Fibroblast of skin of right biceps (primary cell): ENCODE measurements at places on chromosomes 4 and X.

DNA sequence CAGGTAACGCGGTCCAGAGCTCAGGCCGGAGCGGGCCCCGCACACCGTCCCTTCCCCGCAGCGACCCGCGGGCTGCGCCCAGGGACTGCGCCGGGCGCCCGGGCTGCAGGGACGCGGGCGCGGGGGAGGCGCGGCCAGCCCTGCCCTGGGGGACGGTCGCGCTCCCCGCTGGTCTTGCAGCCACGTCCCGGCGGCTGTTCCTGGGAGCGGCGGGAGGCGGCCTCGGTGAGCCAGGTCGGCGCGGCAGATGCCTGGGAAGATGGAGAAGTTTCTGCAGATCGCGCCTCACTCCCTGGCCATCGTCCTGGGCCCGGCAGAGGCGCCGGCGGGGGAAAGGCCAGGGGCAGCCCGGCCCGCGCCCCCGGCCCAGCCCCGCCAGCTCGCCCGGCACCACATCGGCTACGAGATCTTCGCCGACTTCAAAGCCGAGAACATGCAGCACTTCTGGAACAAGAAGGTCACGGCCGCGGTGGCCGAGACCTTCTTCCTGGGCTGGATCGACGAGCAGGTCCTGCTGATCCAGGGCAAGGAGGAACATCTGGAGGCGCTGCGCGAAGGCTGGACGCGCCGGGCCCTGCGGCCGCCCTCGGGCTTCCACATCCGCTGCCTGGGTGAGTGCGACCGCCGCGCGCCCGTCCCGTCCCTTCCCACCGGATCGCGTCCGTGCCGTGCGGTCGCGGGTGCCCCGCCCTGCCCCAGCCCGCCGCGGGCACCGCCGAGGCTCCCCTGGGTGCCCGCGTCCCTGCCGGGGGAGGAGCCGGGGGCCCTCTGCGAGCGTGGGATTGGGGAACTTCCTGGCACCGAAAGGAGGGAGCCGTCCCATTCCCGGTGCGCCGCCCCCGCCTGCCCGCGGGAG, 107.4 kb upstream of the STOX2 start:
- no peak for DNase-seq

GRCh38 chr4:46270986-46271596, 118.8 kb downstream of the GABRA2 start:
- DNase-seq, result peak; percentile 16

- peak; percentile 0 for DNase-seq
Observed at GRCh38 chrX:51456814-51457213, 39.6 kb downstream of the NUDT11 start.

DNA sequence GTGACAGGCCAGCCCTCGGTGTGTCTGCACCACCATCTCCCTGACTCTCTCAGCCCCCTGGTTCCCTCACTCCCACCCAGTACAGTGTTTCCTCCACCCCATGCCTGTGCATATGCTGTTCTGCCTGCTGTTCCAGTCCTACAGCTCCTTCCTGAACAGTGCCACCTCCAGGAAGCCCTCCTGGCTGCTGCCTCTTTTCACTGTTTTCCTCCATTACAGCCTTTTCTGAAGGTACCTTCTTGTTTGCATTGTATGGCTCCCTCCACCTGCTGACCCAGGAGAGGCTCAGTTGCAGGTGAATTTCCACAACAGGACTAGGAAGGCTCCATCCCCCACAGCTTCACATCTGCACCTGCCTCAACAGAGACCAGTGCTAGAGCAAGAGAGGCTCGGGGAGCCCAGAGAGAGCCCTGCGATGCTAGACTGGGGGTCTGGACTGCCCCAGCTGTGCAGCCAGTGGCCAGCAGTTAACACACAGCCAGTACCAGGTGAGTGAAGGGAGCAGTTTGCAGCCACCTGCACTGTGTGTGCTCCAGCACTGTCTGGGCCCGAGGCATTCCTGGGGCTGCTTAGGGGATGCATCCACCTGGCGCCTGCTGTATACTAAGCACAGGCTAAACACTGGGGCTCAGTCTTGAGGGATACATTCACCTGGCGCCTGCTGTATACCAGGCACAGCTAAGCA, 92.0 kb downstream of the ADRA2C start:
- no peak for DNase-seq

- peak; percentile 83 for DNase-seq
Observed at GRCh38 chr4:151990201-151990600, 229.4 kb upstream of the GATB start.

- peak; percentile 40 for DNase-seq
Observed at GRCh38 chrX:70033348-70034051, 16.2 kb downstream of the AWAT2 start.

GRCh38 chr4:147299205-147299604, 181.7 kb upstream of the EDNRA start:
- no peak for DNase-seq

GRCh38 chr4:26362745-26363439, 42.1 kb downstream of the RBPJ start:
- DNase-seq, result peak; percentile 65

GRCh38 chr4:38902695-38903094, 35.1 kb downstream of the FAM114A1 start:
- DNase-seq, result peak; percentile 21

- no peak for DNase-seq
Observed at GRCh38 chrX:53656845-53657244, 29.7 kb downstream of the HUWE1 start.

GRCh38 chrX:96692890-96693289, 8.2 kb downstream of the DIAPH2 start:
- no peak for DNase-seq

GRCh38 chr4:65050786-65051185, 619.5 kb downstream of the EPHA5 start:
- no peak for DNase-seq

GRCh38 chr4:131388277-131388676, 1760.8 kb upstream of the PCDH10 start:
- no peak for DNase-seq

DNA sequence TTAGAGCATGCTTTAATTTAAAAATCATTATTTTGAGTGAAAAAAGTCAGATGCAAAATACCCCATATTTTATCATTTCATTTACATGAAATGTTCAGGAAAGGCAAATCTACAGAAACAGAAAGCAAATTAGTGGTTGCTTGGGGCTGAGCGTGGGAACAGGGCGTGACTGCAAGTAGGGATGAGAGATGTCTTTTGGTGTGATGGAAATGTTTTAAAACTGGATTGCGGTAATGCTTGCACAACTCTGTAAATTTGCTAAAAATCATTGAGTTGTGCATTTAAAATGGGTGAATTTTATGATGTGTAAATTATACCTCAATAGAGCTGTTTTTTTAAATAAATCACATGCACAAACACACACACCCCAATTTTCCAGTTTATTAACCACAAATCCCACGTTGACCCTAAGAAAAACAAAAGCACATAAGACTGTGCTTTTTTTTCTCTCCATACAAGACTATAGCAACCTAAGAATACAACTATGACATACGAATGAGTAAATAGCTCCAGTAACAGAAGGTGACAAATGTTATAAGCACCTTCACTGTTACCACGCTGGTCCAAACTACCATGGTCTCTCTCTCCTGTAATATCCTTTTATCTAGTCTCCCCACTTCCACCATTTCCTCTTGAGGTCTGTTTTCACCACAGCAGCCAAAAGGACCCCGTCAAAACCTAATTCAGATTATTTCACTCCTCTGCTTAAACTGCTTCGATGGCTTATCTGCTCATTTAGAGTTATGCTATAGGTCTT, 37.2 kb downstream of the FRMD7 start:
- no peak for DNase-seq

- no peak for DNase-seq
Observed at GRCh38 chrX:13499736-13500135, 69.7 kb upstream of the EGFL6 start.

DNA sequence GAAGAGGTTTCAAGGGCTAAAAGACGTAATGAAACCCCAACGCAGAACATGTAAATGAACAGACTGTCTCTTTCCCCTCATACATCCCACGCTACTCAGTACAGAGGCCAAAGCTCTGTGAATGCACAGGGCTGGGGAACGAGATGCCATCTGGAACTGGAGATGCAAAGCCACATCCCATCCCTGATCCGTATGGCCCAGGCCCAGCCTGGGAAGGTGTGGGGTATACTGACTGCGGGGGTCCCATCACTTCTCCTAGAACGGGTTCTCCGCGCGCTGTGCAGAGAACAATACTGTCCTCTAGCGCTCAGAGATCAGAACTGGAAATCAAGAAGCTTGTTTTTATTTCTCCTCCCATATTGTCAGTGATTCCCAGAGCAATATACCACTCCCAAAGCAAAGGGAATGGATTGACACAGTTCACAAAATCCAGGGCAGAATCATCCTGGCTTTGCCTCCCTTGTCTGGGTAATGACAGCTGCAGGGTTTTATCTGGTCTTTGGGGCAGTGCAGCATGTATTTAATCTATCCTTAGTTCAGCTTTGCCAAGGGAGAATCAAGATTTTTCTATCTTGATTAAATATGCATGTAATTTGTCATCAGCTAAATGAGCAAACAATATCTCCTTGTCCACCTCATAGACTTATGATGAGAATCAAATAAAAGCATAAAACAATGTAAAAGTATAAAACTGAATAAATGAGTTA, 47.3 kb upstream of the TLR3 start:
- DNase-seq, result peak; percentile 48

DNA sequence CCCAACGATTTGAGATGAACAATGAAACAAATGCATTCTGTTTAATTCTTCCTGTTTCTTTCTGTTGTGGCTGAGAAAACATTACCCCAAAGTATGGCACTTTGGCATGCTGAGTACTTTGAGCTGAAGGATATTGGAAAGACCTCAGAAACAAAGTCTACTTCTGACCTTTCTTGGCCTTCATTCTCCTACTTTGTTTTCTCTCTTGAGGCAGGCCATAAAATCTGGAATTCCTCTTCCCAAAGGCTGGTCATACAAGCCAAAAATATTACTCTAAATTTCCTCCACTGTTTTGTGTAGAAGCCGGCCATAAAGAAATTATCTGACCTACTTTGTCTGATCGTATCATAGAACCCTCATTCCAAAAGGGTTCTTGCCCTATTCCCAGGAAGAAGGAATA, 1048.2 kb downstream of the TECRL start:
- no peak for DNase-seq

DNA sequence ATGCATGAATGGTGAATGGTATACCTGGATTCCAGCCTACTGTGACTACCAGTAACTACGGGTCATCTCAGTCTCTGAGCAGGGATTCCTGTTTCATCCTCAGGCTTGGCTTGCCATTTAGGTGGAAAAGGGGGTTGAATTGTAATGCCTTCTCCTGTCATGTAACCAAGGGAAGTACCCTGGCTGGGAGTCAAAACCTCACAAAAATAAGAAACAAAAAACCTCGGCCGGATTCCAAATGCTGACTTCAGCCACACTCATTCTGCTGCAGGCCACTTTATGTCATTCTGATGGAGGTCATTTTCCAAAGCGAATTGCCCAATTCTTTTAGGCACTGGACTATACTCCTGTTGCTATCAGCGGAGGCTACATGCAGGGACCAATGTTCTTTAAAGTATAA, 324.7 kb downstream of the LDB2 start:
- peak; percentile 65 for DNase-seq

DNA sequence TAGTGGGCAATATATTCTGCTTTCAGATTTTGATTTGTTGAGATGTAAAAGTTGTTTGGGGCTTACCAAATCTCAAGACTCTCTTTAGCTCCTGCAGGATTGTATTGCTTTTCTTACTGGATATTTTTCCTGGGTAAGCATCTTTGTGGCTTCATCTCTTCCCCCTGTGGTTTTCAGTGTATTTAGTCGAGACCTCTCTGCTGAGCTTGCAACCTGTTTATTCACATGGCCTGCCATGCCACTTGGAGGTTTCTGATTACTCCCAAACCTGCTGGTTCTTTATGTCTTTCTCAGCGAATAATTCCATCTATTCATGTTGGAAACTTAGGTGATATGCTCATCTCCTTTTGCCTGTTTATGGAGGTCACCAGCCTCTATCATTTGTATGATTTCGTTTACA, 10.9 kb downstream of the CCNG2 start:
- no peak for DNase-seq

- no peak for DNase-seq
Observed at GRCh38 chr4:2274320-2275043, 12.6 kb upstream of the MXD4 start.

DNA sequence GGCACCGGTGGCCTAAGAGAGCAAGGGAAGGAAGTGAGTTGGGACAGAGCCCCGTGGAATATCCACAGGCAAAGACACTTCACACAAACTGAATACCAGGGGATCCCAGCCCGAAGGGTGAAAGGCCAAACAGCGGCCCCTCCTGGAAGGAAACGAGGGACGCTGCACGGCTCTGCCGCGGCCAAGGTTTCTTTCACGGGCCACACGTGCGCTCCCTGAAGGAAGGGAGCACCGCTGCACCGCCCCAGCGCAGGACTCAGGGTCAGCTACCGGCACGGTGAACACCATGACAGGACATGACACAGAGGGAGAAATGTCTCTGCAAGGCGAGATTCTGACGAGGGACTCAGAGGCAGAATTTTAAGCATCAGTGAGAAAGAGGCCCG, 31.5 kb upstream of the GTPBP6 start:
- no peak for DNase-seq

- no peak for DNase-seq
Observed at GRCh38 chrX:118225711-118226428, 109.3 kb upstream of the KLHL13 start.

GRCh38 chrX:9310616-9311015, 154.2 kb upstream of the TBL1X start:
- DNase-seq, result peak; percentile 64

DNA sequence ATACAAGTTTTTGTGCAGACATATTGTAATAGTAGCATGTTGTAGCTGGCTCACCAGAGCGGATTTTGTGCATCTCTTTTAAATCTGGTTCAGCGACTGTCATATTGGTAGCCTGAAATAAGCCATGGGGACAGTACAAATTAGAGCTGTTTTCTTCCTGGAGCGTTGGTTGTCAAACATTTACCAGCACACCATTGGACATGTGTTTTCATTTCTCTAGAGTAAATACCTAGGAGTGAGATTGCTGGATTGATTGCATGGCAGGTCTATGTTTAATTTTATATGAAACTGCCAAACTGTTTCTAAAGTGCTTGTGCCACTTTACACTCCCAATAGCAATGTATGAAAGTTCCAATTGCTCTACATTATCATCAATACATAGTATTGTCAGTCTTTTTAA, 2.6 kb upstream of the ARAF start:
- DNase-seq, result no peak

DNA sequence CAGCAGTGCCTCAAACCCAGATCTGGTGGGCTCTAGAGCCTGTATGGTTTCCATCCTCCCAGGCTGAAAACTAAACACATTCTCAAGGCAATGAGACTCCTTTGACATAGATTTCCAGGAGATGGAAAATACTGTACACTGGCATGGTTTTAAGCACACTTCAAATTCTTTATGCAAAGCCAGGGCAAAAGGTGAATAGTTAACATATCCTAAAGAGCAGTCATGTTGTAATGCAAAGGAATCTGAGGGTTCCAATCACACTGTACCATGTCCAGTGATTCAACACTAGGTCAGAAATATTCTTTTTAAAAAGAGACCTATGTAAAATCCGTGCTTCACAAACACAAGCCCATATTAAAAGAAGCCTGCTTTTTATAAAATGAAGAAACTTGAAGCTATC, 195.3 kb downstream of the QDPR start:
- DNase-seq, result peak; percentile 41

GRCh38 chrX:110315551-110315950, 2.3 kb downstream of the AMMECR1 start:
- no peak for DNase-seq
